ENCODE measurements at places on chromosomes 5 and 9. TPM values are rescaled to one million over a fixed set of nuclear protein-coding genes. Genes with fewer than 3 reads are reported as not detected.

GRCh38 chr5:148847456-148847855 is 21.0 kb downstream of the ADRB2 start:
- no peaks in the 10 kb centered on the region for H3K4me1 ChIP-seq
- no peak overlapping the region for H3K27ac ChIP-seq
- no peaks in the 10 kb centered on the region for H3K36me3 ChIP-seq

DNA sequence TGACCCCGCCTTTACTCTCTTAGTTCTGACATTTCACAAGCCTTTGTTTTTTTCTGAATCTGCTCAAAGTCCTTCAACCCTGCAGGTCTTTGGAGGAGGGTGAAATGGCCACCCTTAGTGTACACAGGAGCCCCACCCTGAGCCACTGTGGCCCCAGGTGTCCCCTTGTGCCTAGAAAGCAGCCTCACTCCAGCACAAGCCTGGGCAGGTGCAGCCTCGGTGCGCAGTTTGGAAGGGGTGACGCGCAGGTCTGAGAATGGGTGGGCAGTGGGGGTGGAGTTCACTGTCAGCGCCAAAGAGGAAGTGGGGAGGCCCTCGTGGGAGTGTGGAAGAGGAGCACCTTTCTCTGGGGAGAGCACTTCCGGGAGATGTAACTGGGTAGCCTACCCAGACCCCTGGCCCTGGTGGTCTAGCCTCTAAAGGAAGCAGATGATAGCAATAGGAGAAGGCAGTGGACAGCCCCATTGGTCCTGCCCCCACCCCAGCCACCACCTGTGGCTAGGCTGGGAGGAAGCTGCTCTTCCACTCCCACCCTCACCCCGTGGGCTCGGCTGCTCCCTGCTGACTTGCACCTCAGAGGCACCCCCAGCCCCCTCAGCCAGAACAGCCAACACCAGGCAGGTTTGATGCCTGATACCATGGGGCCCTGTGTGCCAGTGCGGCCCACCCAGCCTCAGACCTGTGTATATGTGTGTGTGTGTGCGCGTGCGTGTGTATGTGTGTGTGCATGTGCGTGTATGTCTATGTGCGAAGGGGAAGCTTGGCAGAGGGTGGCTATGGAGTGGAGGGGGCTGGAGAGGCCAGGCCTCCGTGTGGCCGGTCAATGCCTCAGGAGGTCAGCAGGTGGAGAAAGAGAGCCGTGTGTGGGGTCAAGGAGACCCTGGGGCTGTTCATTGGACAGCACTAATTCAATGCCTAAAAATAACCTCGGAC is 16.8 kb upstream of the DAB2IP start:
- H3K27me3 ChIP-seq, result no peaks in the 10 kb centered on the region
- no peak for DNase-seq
- no peaks in the 10 kb centered on the region for H3K36me3 ChIP-seq
- no peak overlapping the region for H3K4me3 ChIP-seq
- no peak overlapping the region for H3K27ac ChIP-seq

The TMEFF1 gene
- 0.14 TPM for total RNA-seq

GRCh38 chr5:95842854-95843544 is 20.5 kb upstream of the GLRX start:
- H3K4me3 ChIP-seq, result no peak overlapping the region
- no peaks in the 10 kb centered on the region for H3K27me3 ChIP-seq
- peak; percentile 89 for DNase-seq

DNA sequence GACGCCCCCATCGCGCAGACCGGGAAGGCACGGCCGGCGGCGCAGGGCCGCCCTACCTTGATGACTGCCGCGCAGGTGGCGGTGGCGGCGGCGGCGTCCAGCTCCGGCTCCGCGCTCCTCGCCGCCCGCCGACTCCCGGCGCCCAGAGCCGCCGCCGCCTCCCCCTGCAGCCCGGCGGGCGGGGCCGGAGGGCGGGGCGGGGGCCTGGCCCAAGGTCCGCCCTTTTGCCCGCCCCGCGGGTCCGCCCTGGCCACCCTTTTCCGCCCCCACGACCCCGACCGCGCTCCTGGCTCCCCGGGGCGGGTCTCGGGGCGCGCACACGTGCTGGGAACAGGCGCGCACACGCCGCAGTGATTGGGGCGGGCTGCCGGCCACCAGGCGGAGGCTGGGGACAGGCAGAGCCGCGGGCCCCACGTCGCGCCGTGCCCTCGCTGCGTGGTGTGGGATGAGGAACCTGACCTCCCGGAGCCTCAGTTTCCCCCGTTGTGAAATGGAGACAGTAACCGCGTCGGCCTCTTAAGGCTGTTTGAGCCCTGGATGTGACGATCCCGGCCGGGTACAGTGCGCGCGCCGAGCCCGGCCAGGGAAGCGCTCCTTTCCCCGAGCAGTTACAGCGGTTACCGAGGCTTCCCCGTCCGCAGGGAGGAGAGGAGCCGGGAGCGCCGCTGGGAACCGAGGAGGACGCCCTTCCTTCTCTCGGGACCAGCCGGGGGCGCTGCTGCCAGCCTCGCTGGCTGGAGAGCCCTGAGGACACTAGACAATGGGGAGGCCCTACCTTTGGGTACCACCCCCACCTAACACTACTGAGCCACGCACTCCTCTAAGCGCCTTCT is at the start of gene CORO2A:
Gene CORO2A, minus strand, starts transcription at position 135 of the 833 bp plus-strand sequence. CDS start 34,977 bp downstream, outside the sequence.
- H3K4me1 ChIP-seq, result peaks cover 6% of the 10 kb centered on the region
- H3K4me3 ChIP-seq, result peak within 1 kb of the TSS; percentile 37
- peak within 1 kb of the TSS; percentile 76 for H3K27ac ChIP-seq
- peak; percentile 59 for DNase-seq

The SLC1A3 gene
- total RNA-seq, result 61.2 TPM

- no peak for DNase-seq
- H3K27me3 ChIP-seq, result no peaks in the 10 kb centered on the region
- no peak overlapping the region for H3K27ac ChIP-seq
- H3K4me1 ChIP-seq, result no peaks in the 10 kb centered on the region
- no peak overlapping the region for H3K4me3 ChIP-seq
Observed at GRCh38 chr5:133398646-133399101, 213.7 kb downstream of the FSTL4 start.

DNA sequence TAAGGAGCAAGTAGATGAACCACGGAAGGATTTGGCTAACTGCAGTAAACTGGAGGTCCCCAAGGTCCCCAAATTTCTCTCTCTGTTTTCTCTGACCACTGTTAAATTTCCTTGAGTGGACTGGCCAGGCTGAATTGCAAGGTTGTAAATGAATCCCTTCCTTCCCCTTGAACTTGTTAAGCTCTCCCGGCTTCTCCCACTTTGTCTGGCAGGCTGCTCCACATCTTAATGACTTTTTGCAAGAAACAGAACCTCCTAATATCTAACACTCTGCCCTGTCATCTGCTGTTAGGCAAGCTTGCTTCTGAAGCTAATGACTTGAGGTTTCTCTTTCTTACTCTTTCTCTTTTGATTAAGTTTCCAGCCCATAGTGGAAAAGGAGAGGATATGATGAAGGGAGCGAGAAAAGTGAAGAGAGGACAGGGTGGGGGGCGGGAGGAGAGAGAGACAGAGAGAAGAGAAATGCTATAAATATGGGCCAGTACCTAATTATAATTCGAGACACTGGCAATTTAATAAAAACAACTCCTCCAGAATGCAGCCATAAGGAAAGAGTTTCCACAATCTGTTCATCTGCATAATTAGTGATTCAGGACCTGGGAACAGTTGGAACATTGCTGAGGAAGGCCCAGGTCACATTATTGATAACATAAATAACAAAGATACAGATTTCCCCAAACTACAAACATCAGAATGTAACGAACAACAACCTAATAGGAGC is 437.3 kb upstream of the MPDZ start:
- H3K27me3 ChIP-seq, result no peaks in the 10 kb centered on the region
- H3K27ac ChIP-seq, result no peak overlapping the region
- DNase-seq, result no peak
- no peaks in the 10 kb centered on the region for H3K4me1 ChIP-seq
- H3K36me3 ChIP-seq, result no peaks in the 10 kb centered on the region

DNA sequence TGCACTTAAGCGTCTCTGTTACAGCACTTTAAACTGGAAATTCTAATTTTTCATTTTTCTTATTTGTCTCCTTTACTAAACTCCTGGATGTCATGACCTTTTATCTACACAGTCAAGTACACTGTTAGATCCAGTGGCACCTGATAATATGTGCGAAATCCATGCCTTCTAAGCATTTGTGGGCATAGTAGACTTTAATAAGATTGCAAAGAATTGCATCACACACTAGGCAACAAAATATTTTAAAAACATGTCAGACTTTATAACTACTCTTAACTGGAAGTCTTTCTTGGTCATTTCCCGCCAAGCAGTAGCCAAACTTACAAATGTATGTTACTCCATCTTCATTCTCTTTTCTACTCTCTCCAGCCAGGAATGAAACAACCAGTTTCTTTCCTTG is 5.0 kb upstream of the SPINK1 start:
- H3K4me3 ChIP-seq, result no peak overlapping the region
- H3K27me3 ChIP-seq, result no peaks in the 10 kb centered on the region
- H3K36me3 ChIP-seq, result no peaks in the 10 kb centered on the region
- H3K27ac ChIP-seq, result no peak overlapping the region
- H3K4me1 ChIP-seq, result no peaks in the 10 kb centered on the region

The GPX3 gene
- 398 TPM for total RNA-seq

The GALNT12 gene
- total RNA-seq, result 2.4 TPM

The ORM2 gene
- total RNA-seq, result not detected

- no peaks in the 10 kb centered on the region for H3K36me3 ChIP-seq
- H3K27ac ChIP-seq, result no peak overlapping the region
- no peaks in the 10 kb centered on the region for H3K27me3 ChIP-seq
- H3K4me3 ChIP-seq, result no peak overlapping the region
- no peaks in the 10 kb centered on the region for H3K4me1 ChIP-seq
Observed at GRCh38 chr5:162769019-162769418, 668.4 kb upstream of the CCNG1 start.

The MIGA2 gene
- 41.7 TPM for total RNA-seq

DNA sequence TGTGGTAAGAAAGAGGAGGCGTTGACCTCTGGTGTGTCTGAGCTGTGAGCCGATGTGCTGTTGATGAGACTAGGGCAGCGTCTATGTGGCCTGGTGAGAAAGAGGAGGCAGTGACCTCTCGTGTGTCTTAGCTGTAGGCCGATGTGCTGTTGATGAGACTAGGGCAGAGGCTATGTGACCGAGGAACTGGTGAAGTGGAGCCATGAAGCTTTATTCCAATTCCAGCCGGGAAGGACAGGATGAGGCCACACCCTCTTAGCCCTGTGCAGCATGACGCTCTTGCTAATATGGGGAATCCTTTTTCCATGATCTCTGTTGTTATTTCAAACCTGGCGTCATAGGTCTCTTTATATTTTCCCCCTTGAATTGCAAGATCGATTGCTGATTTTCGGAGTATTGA is 172.4 kb downstream of the GOLPH3 start:
- H3K36me3 ChIP-seq, result no peaks in the 10 kb centered on the region
- H3K27ac ChIP-seq, result no peak overlapping the region
- DNase-seq, result no peak
- no peaks in the 10 kb centered on the region for H3K4me1 ChIP-seq
- H3K27me3 ChIP-seq, result no peaks in the 10 kb centered on the region
- no peak overlapping the region for H3K4me3 ChIP-seq

- H3K27ac ChIP-seq, result peak within 1 kb of the TSS; percentile 97
- peak within 1 kb of the TSS; percentile 96 for H3K4me3 ChIP-seq
- no peaks in the 10 kb centered on the region for H3K27me3 ChIP-seq
- no peaks in the 10 kb centered on the region for H3K36me3 ChIP-seq
- DNase-seq, result peak; percentile 80
Observed at GRCh38 chr9:133991964-133992779, at the start of gene VAV2. Gene VAV2 (minus strand): TSS chr9:133992324. CDS start chr9:133992278, 46 bp downstream.

GRCh38 chr5:17805227-17805825 is 171.1 kb downstream of the TAF11L14 start:
- H3K36me3 ChIP-seq, result no peaks in the 10 kb centered on the region
- DNase-seq, result no peak
- no peak overlapping the region for H3K4me3 ChIP-seq

The IDNK gene
- 15.1 TPM for total RNA-seq

The DCAF12 gene
- 64.9 TPM for total RNA-seq

DNA sequence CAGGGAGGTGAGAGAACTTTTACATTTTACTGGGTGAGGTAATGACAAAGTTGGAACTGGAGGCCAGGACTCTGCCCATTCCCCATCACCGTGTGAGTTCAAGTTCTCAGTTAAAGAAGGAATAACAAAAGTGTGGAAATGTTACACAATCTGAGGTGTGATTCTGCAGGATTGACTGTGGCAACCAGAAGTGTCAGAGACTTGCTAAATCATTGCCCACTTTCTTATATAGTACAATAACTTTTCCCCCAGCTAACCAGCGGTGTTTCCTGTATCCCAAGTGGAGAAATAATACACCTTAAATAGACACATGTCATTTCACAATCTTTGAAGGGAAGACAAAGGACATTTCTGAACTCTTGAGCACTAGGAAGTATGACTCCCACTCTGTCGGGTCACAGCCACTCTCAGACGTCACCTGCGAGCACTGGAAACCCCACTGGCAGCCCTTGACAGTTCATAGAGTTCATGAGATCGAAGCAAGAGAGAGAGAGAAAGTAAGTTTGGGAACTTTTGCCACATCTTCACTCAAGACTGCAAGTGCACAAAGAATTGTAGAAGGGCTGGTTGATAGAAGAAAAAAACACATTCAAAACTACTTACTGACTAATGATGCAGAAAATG is 28.4 kb downstream of the PAX5 start:
- H3K36me3 ChIP-seq, result no peaks in the 10 kb centered on the region
- peaks cover 39% of the 10 kb centered on the region for H3K27me3 ChIP-seq
- no peak overlapping the region for H3K4me3 ChIP-seq
- no peaks in the 10 kb centered on the region for H3K4me1 ChIP-seq

The C9orf50 gene
- 0.37 TPM for total RNA-seq

GRCh38 chr5:35854248-35854647 is 2.4 kb upstream of the IL7R start:
- no peaks in the 10 kb centered on the region for H3K36me3 ChIP-seq
- peaks cover 41% of the 10 kb centered on the region for H3K4me1 ChIP-seq
- no peak overlapping the region for H3K4me3 ChIP-seq
- no peak for DNase-seq

The CCNO gene
- 0.06 TPM for total RNA-seq

- H3K4me3 ChIP-seq, result no peak overlapping the region
- H3K27ac ChIP-seq, result no peak overlapping the region
- H3K27me3 ChIP-seq, result no peaks in the 10 kb centered on the region
- no peaks in the 10 kb centered on the region for H3K4me1 ChIP-seq
Observed at GRCh38 chr5:1515311-1515920, 8.3 kb downstream of the LPCAT1 start.

The ERGIC1 gene
- 410 TPM for total RNA-seq

GRCh38 chr5:82387001-82387818 is 109.1 kb upstream of the RPS23 start:
- no peaks in the 10 kb centered on the region for H3K36me3 ChIP-seq
- peaks cover 37% of the 10 kb centered on the region for H3K4me1 ChIP-seq
- H3K4me3 ChIP-seq, result no peak overlapping the region
- DNase-seq, result peak; percentile 89
